ENCODE measurements at places on chromosomes 11 and 22. TPM values are rescaled to one million over a fixed set of nuclear protein-coding genes. Genes with fewer than 3 reads are reported as not detected.

The ADM2 gene
- 1.2 TPM for total RNA-seq

The CAVIN3 gene
- total RNA-seq = 124 TPM

The ANO1 gene
- total RNA-seq = 9.8 TPM

The APOBEC3G gene
- not detected for total RNA-seq

The PHF5A gene
- total RNA-seq = 26.9 TPM

The INS gene
- total RNA-seq = not detected

The OLFML1 gene
- 2.6 TPM for total RNA-seq

The OR6T1 gene
- total RNA-seq = not detected

The BCR gene
- 514 TPM for total RNA-seq

The UBQLNL gene
- total RNA-seq = 0.41 TPM

The MYOD1 gene
- total RNA-seq = not detected

The CLMP gene
- 43.7 TPM for total RNA-seq

The PDGFB gene
- 4.4 TPM for total RNA-seq

The ENTHD1 gene
- not detected for total RNA-seq

The KDM4D gene
- 0.32 TPM for total RNA-seq

The POU2AF3 gene
- total RNA-seq = 6.4 TPM

The HDHD5 gene
- 43.8 TPM for total RNA-seq

The CD82 gene
- 14.9 TPM for total RNA-seq

The CALCA gene
- not detected for total RNA-seq

The HEPHL1 gene
- total RNA-seq = not detected

The MMP20 gene
- not detected for total RNA-seq

The SHISA8 gene
- total RNA-seq = not detected

The TYMP gene
- total RNA-seq = 60.7 TPM

The TPBGL gene
- total RNA-seq = 0.40 TPM

The MMP11 gene
- total RNA-seq = 1.5 TPM

The OR4C46 gene
- not detected for total RNA-seq

The OR2AG2 gene
- total RNA-seq = 0.79 TPM

The STIM1 gene
- 41.2 TPM for total RNA-seq

The CHRDL2 gene
- 20.9 TPM for total RNA-seq

The CARD16 gene
- total RNA-seq = 28.4 TPM

The NR1H3 gene
- total RNA-seq = 124 TPM

The CD3G gene
- 5.4 TPM for total RNA-seq

The LBHD1 gene
- 7.5 TPM for total RNA-seq

The DERL3 gene
- total RNA-seq = 1.9 TPM

The ZNF70 gene
- 7.5 TPM for total RNA-seq

The NEFH gene
- 0.32 TPM for total RNA-seq

The ANO3 gene
- 0.55 TPM for total RNA-seq

The OR8G1 gene
- total RNA-seq = under 0.01 TPM

The HBG2 gene
- not detected for total RNA-seq

The DGCR6L gene
- total RNA-seq = 52.3 TPM

The SYVN1 gene
- total RNA-seq = 61.4 TPM

Data from transverse colon (tissue), 4 donors.